ENCODE measurements at places on chromosomes 6 and 20. TPM values are rescaled to one million over a fixed set of nuclear protein-coding genes. Genes with fewer than 3 reads are reported as not detected.

Gene CENPQ
- 4.7 TPM for total RNA-seq

Gene TMEM244
- total RNA-seq: not detected

Gene SLC22A1
- 1.1 TPM for total RNA-seq

DNA sequence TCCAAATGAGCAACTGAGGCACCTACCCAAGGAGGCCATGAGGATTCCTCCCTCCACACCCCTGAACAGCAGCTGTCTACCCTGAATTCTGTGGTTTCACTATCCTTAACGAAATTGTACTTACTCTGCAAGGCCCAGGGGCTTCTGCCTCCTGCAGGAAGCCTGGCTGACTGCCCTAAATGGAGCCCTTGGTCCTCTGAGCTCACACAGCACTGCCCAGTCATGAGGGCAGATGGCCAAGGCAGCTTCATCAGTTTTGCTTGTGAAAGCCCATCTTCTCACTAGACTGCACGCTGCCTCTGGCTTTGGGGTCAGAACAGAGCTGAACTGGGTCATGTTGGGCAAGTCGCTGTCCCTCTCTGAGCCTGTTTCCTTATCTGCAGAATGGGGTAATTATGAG lies 26.4 kb upstream of the SIRPA start:
- DNase-seq: no peak

DNA sequence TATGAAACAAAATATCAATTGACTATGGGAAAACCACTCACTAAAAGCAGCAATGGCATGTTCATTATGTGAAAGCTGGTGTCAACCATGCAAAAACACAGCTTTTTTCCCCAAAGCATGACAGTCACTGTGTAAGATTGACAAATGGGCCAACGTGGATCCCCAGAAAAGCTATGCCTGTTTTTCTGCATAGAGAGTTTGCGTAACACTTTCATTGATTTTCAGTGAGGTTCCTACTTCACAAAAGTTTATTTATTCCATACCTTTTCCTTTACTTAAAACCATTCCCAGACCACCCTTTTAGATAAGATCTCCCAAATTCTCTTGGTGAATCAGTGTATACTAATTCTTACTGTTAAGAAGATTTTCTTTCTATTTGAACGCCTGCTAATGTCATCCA lies 138.4 kb upstream of the GLP1R start:
- DNase-seq: no peak

DNA sequence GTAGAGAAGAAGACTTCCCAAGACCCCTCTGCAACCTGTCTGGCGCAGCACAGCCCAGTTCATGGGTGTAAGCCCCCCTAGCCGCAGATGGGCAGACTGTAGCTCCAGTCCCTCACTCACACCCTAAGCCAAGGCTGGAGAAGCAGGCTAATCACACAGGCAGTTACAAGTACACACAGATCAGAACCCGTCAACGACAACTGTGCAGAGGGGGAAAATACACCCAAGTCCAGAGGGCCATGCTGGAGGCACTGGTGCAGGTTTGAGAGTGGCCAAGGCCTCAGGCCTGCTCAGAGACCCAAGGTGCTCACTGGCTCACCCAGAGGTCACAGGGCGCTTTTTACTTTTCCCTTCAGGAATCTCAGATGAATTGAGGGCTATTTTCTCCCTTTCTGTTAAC lies 106.1 kb downstream of the NOL4L start:
- peak; percentile 2 for DNase-seq

DNA sequence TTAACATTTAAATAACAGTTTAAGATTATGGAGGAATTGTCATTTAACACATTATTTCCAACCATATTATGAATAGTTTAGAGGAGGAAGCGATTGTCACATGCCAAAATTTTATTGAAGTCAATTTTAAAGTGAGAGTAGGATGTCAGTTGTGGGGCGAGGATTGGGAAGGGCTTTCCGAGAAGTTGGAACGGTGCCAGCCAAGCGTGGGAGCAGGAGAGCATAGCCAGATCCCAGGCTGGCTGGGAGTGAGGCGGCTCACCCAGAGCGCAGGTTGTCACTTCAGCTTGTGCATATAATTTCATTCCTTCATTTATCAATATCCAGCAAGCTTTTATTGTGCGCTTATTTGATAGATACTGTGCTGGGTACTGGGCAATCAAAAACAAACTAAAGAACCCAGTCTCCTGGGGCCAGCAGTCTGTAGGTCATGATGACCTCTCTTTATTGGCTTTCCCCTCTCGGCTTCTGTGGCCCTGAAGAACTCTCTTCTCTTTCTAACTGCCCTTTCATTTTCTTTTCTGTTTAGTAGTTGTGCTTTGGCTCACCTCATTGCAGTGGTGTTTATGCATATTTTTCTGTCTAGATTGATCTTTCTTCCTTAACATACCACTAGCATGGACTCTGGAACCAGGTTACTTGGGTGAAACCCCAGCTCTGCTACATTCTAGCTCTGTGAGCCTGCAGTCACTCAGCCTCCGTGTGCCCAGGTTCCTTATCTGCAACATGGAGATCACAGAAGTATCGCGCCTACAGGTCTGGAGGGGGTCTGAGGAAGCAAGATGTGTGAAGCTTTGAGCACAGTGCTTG lies 6.4 kb downstream of the CEP43 start:
- peak; percentile 78 for DNase-seq

- no peak for DNase-seq
Observed at GRCh38 chr6:1437553-1438406, 48.4 kb downstream of the FOXF2 start.

DNA sequence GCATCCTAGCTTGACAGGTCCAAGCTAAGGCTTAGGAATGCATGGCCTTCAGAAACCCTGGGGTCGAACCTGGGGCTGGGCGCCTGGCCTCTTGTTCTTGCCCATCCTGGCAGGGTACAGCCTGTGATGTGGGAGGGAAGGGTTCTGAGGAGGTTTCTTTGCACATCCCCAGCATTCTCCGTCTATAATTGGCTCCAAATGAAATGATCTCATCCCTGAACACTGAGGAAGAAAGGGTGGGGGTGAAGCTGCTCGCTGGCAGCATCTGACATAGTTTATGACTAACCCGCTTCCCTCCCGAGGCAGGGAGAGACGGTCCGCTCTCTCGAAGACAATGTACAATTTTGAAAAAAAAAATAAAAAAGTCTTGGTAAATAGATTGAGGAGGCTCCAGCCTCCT lies 67.1 kb upstream of the ZNFX1 start:
- peak; percentile 66 for DNase-seq

- DNase-seq: no peak
Observed at GRCh38 chr6:147666255-147666654, 157.8 kb downstream of the SAMD5 start.

DNA sequence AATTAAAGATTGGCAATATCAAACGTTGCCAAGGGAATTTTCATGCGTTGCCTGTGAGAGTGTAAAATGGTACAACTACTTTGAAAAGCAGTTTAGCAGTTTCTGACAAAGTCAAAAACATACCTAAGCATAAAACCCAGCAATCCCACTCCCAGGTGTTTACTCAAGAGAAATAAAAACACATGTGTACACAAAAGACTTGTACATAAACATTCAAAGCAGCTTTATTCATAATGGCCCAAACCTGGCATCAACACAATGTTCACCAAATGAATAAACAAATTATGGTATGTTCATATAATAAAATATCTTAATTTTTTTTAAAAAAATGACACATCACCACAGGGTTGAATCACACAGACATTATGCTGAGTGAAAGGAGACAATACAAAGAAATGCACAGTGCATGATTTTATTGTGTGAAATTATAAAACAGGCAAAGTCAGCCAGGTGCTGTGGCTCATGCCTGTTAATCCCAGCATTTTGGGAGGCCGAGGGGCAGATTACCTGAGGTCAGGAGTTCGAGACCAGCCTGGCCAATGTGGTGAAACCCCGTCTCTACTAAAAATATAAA lies 240.4 kb upstream of the MARCKS start:
- no peak for DNase-seq

Data from left cardiac atrium (tissue), 4 donors.